Pancreas (tissue), 10 donors: ENCODE measurements at places on chromosomes 5 and 9.
A peak's percentile ranks its signal among the peaks of the same experiment; 100 is the strongest.

DNA sequence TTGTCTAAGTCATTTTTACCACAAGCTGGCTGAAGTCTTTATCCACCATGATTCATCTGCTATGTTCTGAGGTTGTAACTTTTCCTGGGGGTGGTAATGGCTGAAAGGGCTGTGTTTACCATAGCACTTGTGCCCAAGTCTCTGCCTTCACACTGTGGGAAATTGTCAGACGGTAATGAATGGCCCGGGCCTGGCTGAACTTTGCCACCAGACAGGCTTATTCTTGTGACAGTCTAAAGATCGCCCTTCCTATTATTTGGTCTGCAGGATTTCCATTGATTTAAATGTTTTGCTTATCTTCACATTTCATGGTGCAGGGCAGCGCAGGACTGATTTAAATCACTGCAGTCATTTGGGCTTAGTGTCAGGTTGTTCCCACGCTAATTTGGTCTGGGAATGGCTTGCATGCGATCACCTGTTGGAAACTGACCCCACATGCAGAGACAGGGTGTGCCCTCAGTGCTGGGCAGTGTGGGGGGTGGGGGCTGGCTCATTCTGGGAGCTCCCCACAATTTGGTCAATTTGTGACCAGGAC lies 109.3 kb upstream of the ICE1 start:
- no peak overlapping the region for H3K4me3 ChIP-seq
- H3K4me1 ChIP-seq = no peaks in the 10 kb centered on the region
- peak; percentile 33 for DNase-seq
- H3K36me3 ChIP-seq = no peaks in the 10 kb centered on the region
- no peak overlapping the region for H3K27ac ChIP-seq
- no peaks in the 10 kb centered on the region for H3K27me3 ChIP-seq

- H3K36me3 ChIP-seq = peaks cover 29% of the 10 kb centered on the region
- peaks cover 23% of the 10 kb centered on the region for H3K4me1 ChIP-seq
- H3K4me3 ChIP-seq = no peak overlapping the region
- H3K27me3 ChIP-seq = no peaks in the 10 kb centered on the region
- no peak for DNase-seq
- H3K27ac ChIP-seq = no peak overlapping the region
Observed at GRCh38 chr9:95481000-95481399, 35.8 kb downstream of the PTCH1 start.

GRCh38 chr9:137975527-137975913 lies 97.9 kb downstream of the CACNA1B start:
- H3K4me1 ChIP-seq = no peaks in the 10 kb centered on the region
- no peaks in the 10 kb centered on the region for H3K36me3 ChIP-seq
- no peaks in the 10 kb centered on the region for H3K27me3 ChIP-seq
- H3K4me3 ChIP-seq = no peak overlapping the region
- no peak for DNase-seq

DNA sequence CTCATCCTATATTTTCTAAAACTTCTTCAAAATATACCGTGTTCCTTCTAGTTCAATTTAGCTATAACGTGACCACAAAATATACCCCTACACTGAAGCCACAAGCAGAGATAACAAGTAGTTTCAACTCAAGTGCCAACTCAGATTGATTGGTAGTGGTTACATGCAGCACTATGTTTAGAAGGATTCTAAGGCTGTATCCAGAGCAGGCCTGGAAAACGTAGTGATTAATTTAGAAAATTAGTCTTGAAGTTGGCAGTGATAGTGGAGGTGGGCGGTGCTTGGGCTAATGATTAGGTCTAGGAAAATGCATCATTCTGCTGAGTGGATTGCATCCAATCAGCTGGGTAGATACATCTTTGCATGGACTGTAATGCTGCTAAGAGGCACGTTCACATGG lies 61.5 kb downstream of the MAMDC2 start:
- no peak overlapping the region for H3K27ac ChIP-seq
- H3K4me3 ChIP-seq = no peak overlapping the region
- H3K36me3 ChIP-seq = no peaks in the 10 kb centered on the region
- H3K27me3 ChIP-seq = no peaks in the 10 kb centered on the region
- DNase-seq = no peak

GRCh38 chr5:126103050-126103449 lies 320.2 kb upstream of the GRAMD2B start:
- DNase-seq = no peak
- H3K4me3 ChIP-seq = no peak overlapping the region
- H3K4me1 ChIP-seq = no peaks in the 10 kb centered on the region
- no peaks in the 10 kb centered on the region for H3K36me3 ChIP-seq
- H3K27ac ChIP-seq = no peak overlapping the region
- no peaks in the 10 kb centered on the region for H3K27me3 ChIP-seq

- H3K27ac ChIP-seq = no peak overlapping the region
- no peaks in the 10 kb centered on the region for H3K27me3 ChIP-seq
- H3K4me1 ChIP-seq = no peaks in the 10 kb centered on the region
- H3K4me3 ChIP-seq = no peak overlapping the region
- H3K36me3 ChIP-seq = no peaks in the 10 kb centered on the region
- peak; percentile 70 for DNase-seq
Observed at GRCh38 chr9:83304686-83305085, 233.5 kb downstream of the FRMD3 start.

DNA sequence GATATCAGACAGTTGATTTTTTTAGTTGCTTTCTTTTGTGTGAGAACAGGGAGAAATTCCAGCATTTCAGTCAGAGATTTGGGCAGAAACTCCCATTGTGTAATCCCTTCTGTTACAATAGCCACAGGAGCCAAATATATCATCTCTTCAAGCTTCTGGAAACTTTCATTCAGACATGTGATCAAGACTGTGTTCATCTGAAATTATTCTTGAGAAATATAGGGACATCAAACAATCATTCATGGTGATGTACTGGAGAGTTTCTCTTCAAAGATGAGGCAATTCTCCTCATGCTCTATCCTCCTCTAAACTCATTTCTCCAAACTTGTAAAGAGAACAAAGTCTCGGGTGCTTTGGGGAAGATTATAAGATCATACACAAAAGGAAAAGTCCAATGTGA lies 35.2 kb upstream of the CSNK1G3 start:
- H3K4me1 ChIP-seq = no peaks in the 10 kb centered on the region
- DNase-seq = no peak
- no peak overlapping the region for H3K27ac ChIP-seq
- no peaks in the 10 kb centered on the region for H3K36me3 ChIP-seq
- no peak overlapping the region for H3K4me3 ChIP-seq
- H3K27me3 ChIP-seq = no peaks in the 10 kb centered on the region

- no peak overlapping the region for H3K4me3 ChIP-seq
- H3K36me3 ChIP-seq = no peaks in the 10 kb centered on the region
- H3K4me1 ChIP-seq = no peaks in the 10 kb centered on the region
- DNase-seq = no peak
Observed at GRCh38 chr9:133579601-133580418, 29.4 kb downstream of the FAM163B start.

DNA sequence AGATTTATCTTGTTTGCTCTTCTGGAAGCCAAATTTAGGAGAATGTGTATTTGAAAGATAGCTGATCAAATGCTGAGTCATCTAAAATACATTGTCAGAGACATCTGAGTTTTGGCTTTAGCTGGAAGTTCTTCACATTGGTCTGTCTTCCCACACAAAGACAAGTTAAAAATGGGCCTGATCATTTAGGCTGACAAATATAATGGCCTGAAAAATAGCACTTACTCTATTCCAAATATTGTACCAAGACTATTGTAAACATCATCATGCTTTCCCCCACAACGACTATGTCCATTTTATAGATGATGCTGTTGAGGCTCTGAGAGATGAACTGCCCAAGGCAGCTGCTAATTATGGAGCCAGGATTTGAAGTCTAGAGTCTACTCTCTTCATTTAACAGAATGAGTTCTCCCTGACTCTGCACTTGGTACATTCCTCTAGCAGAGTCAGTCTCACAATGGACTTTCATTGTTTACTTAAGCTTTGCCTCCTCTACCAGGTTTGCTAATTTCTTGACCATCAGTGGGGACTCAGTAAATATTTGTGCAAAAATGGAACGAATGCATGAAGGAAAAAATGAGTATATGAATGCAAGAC lies 619.4 kb upstream of the KLF4 start:
- H3K4me3 ChIP-seq = no peak overlapping the region
- no peaks in the 10 kb centered on the region for H3K4me1 ChIP-seq
- no peaks in the 10 kb centered on the region for H3K36me3 ChIP-seq
- no peaks in the 10 kb centered on the region for H3K27me3 ChIP-seq

DNA sequence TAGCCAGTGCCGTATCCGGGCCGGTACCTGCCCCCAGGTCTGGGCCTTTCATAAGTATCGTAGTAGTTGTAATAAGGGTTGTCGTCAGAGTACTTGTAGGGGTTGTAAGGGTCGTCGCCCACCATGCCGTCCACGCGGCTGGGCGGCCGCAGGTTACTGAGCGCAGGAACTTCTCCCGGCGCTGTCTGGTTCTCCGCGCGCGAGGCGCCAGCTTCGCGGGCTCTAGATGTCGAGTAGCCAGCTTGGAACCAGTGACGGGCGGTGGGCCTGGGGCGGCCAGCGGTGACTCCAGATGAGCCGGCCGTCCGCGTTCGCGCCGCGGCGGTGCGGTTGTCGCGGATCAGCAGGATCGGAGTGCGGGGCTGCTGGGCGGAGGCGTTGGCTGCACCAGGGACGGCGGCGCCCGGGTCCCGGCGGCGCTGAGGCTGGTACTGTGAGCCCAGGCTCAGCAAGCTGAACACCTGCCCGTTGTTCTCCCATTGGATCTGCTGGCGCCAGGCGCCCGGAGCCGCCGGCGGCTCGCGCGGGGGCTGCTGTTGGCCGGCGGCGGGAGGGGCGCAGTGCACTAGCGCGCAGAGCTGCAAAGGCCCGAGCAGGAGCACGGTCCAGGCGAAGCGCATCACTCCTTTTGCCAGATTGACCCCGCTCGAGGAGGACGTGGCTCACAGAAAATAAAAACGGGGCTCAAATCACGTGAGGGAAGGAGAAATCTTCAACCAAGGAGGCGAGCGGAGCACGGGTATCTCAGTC lies 518 bp downstream of the LOX start:
- H3K36me3 ChIP-seq = no peaks in the 10 kb centered on the region
- no peak for DNase-seq
- H3K27me3 ChIP-seq = no peaks in the 10 kb centered on the region

DNA sequence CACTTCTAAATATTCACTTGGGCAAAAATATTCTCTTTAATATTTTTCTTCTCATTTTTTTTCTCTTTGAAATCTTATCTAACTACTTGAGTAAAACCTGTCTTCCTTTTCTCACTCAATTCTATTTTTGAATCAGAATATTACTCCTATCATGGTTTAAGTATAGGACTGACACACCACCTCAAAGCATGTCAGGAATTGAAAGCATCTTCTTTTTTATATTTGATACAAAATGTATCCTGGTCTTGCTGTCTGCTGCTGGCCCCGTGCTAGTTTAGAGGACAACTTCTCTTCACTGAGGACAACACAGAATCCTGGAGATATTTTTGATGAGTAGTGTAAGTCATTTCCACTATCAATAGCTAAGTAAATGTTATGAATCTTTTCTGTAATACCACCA lies 383.6 kb downstream of the GADD45G start:
- no peak overlapping the region for H3K4me3 ChIP-seq
- no peaks in the 10 kb centered on the region for H3K36me3 ChIP-seq
- no peak for DNase-seq

DNA sequence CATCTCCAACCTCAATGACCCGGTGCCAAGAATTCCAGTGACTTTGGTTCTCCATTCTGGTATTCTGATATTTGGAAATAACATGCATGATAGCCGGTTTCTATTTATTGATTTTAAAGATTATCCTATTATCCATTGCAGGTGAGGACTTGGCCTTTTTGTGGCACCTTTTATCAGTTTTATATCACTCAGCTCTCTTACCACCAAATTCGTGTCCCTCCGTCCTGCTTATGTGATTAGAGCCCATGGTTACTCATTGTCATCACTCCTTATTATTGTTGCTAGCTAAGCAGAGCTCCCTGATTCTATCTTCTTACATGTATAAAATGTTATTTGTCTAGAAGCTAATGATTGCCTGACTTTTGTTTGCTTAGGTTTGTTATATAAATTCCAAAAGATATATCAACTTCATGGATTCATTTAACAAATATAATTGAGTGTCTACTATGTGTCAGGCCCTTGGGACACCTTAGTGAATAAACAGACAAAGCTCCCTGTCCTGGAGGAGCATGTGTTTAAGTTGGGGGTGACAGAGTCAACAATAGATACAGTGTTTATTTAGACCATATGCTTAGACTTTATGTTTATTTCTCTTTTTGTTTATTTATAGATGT lies 138.2 kb downstream of the ADAMTS16 start:
- no peak overlapping the region for H3K27ac ChIP-seq
- H3K4me3 ChIP-seq = no peak overlapping the region
- no peaks in the 10 kb centered on the region for H3K36me3 ChIP-seq
- no peaks in the 10 kb centered on the region for H3K27me3 ChIP-seq
- no peaks in the 10 kb centered on the region for H3K4me1 ChIP-seq
- DNase-seq = no peak

DNA sequence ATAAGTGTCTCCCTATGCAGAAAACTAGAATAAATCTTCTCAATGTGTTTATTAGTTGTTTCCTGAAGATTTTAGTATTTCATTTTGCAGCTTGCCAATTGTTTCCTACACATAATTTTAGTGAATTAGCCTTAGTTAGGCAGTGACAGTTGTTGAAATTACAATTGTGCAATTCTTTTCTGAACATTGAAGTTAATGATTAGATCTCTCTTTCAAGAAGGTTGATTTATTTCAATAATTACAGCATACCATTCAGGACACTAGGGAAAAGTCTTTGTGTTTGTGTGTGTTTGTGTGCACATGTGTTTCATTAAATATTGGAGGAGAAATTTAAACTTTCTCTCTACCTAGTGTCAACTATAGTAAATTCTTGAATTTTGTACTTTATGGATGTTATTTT lies 199.6 kb upstream of the MPDZ start:
- H3K4me3 ChIP-seq = no peak overlapping the region
- no peaks in the 10 kb centered on the region for H3K4me1 ChIP-seq
- H3K27me3 ChIP-seq = no peaks in the 10 kb centered on the region

DNA sequence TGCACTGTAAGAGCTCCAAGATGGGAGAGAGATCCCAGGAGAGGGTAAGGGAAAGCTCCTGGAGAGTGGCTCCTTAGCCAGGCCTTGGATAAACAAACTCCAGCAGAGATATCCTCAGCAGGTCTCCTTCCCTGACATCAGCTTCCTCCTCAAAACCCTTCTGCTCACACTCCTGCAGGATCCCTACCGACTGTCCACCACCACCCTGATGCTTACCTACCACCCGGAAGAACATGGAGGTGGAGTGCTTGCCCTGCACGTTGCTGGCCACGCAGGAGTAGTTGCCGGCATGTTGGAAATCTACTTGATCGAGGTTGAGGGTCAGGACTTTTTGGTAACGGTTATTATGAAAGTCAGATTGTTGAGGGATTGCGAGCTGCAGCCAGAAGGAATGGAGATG lies 9.3 kb downstream of the CSF1R start:
- H3K36me3 ChIP-seq = no peaks in the 10 kb centered on the region
- no peak overlapping the region for H3K4me3 ChIP-seq
- no peaks in the 10 kb centered on the region for H3K4me1 ChIP-seq
- no peak overlapping the region for H3K27ac ChIP-seq
- no peak for DNase-seq
